ENCODE measurements at places on chromosomes 5 and 9.

GRCh38 chr5:52754051-52754450, 33.7 kb upstream of the ITGA1 start:
- no peak for DNase-seq

- DNase-seq, result no peak
Observed at GRCh38 chr5:97554977-97555643, 372.1 kb upstream of the RIOK2 start.

DNA sequence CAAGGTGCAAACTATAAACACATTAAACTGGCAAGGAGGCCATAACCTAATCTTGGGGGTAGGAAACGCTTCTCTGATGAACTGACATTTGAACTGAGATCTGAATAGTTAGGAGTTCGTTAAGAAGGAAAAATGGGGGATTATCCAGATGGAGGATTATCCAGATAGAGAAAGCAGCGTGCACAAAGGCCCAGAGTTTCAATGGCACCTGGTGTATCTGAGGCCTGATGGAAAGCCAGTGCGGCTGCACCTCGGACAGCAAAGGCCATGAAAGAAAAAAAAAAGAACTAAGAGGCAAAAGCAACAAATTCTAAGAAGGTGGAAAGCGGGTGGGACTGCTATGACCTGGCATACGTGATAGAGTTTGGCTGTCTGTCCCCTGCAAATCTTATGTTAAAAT, 13.0 kb upstream of the CTNNAL1 start:
- DNase-seq, result no peak

- DNase-seq, result no peak
Observed at GRCh38 chr9:75912951-75913350, 22.5 kb downstream of the PCSK5 start.

DNA sequence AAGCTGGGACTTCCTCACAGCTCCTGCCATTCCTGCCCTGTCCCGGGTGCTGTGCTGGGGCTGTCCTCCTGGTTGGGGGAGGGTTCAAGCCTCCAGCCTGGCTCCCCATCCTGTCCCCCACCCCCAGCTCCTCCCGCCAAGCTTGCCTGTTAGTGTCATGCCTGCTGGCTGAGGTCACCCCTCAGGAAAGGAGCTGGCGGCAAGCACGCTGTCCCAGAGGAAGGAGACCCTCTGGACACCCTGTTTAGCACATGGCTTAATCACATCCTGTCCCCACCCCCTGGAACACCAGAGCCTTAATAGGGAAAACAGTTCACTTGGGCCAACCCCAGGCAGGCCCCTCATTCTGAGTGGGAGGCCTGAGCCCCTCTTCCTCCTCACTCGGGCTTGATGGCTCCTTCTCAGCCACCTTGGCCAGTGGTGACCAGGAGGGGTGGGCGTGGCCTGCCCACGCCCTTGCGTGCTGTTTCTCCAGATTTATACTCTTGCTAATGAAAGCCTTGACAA, 9.2 kb upstream of the PHYHD1 start:
- DNase-seq, result no peak

DNA sequence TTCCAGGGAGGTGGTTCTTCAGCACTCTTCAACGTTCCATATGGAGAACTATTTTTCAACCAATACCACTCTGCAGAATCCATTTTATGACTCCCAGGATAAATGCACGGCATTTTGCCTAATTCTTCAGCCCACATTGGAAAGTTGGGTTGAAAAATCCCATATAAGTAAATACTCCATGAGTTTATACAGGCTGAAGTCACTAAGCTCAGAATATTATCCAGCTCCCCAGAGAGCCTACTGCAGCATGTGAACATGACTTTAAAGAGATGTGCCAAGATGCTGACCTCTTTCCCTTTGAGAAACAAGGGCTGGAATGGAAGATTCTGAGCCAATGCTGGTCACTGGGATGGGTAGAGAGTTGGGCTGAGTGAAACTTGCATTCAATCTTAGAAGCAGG, 111.9 kb upstream of the SLIT3 start:
- no peak for DNase-seq

GRCh38 chr9:5516453-5517220, 6.3 kb downstream of the PDCD1LG2 start:
- no peak for DNase-seq

DNA sequence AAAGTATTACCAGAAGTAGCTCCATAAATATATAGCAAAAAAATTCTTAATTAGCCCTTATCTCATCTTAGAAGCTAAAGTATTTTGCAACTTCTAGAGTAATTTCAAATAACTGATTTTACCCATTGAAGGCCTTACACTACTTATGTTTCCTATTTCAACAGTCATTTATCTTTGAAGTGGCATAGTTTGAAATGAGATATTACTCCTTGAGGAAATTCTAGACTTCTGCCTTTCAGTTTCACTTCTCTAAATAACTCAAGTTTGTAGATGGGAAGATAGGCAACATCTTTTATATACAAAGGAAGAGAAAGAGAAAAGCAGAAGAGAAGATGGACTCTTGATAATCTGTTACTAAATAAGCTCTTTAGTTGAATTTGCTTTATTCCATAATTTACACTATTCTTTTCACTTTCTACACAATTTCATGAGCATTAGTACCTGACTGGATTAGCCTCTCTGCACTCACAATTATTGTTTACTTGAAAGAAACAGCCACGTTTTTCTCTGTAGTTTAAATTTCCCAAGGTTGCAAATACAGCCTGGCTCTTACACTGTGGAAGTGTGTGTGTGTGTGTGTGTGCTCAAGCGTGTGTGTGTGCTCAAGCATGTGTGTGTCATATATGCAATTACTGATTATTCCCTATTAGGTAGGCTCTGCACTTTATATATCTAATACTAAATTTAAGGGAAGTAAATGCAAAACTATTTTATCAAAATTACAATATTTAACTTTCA, 60.6 kb upstream of the EMB start:
- no peak for DNase-seq

- DNase-seq, result no peak
Observed at GRCh38 chr5:125143011-125143410, 396.6 kb upstream of the ZNF608 start.

DNA sequence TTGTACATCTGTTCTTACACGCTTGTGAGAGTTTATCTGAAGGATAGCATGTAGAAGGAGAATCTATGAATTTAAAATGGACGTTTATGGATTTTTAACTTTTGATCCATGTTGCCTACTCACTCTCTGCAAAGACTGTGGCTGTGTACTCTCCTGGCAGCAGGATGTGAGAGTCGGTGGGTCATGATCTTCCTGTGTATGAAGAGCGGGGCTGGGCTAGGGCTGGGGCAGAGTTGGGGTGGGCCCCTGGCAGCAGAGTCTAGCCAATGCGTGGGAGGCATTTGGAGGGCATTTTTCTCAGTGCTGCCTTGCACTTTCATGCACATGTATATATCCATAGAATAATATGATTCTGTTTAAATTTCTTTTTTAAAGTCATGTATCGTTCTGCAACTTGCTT, 24.0 kb upstream of the DAB2IP start:
- no peak for DNase-seq

Measured in renal cortex interstitium (tissue), 15 donors.